ENCODE measurements at places on chromosomes 12 and 14.

GRCh38 chr12:24896171-24896570, 52.7 kb downstream of the BCAT1 start:
- DNase-seq: no peak

DNA sequence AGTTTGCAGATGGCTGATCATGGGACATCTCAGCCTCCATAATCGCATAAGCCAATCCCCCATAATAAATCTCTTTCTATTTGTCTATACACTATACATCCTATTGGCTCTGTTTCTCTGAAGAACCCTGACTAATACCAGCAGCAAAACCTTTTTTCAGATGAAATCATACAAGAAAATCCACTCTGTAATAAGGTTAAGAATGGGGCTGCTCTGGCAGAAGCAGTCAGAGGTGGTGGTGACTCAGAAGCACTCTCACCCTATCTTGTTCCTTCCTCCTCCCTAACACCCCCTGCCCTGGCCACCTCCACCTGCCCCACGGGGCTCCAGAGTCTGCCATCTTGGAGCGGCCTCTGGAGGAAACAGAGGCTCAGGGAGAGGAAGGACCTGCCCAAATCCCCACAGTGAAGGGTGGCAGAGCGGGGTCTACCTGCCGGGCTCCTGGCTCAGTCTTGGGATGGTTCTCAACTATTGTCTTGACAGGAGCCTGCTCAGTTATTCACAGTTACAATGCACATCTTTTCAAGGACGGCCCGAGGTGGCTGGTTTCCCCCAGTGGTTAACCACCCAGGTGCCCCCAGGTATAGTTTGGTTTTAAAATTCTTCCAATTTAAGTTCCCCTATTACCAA, 109.3 kb upstream of the EVL start:
- no peak for DNase-seq

- no peak for DNase-seq
Measured at GRCh38 chr12:88273875-88274274, 131.8 kb downstream of the TMTC3 start.

- DNase-seq: no peak
Measured at GRCh38 chr12:20475542-20475941, 107.2 kb downstream of the PDE3A start.

GRCh38 chr12:39003541-39004155, 98.3 kb upstream of the CPNE8 start:
- no peak for DNase-seq
